ENCODE measurements at places on chromosomes 6 and 20.

- no peak for DNase-seq
- no peak within 1 kb of the TSS for H3K27ac ChIP-seq
- no peak within 1 kb of the TSS for H3K4me3 ChIP-seq
- H3K36me3 ChIP-seq, result no peaks in the 10 kb centered on the region
- H3K27me3 ChIP-seq, result no peaks in the 10 kb centered on the region
- no peaks in the 10 kb centered on the region for H3K4me1 ChIP-seq
Measured at GRCh38 chr6:28525496-28526039, at the start of gene GPX5. TSS of gene GPX5 (plus strand) at chr6:28525881. CDS start at chr6:28526014, 133 bp downstream.

- H3K4me1 ChIP-seq, result peaks cover 6% of the 10 kb centered on the region
- H3K4me3 ChIP-seq, result no peak overlapping the region
- DNase-seq, result no peak
- no peak overlapping the region for H3K27ac ChIP-seq
- H3K36me3 ChIP-seq, result peaks cover 56% of the 10 kb centered on the region
Measured at GRCh38 chr20:46073443-46073842, 16.3 kb downstream of the NCOA5 start.

GRCh38 chr6:146281651-146282362 is 252.9 kb downstream of the GRM1 start:
- H3K4me3 ChIP-seq, result no peak overlapping the region
- H3K27ac ChIP-seq, result no peak overlapping the region
- H3K36me3 ChIP-seq, result no peaks in the 10 kb centered on the region
- DNase-seq, result no peak
- H3K27me3 ChIP-seq, result no peaks in the 10 kb centered on the region

GRCh38 chr20:1894951-1895673 is at the start of gene SIRPA:
TSS of gene SIRPA (plus strand) at chr20:1895407. CDS start at chr20:1895448, 41 bp downstream.
- DNase-seq, result no peak
- no peaks in the 10 kb centered on the region for H3K36me3 ChIP-seq
- H3K4me1 ChIP-seq, result no peaks in the 10 kb centered on the region
- H3K27me3 ChIP-seq, result no peaks in the 10 kb centered on the region
- peak within 1 kb of the TSS; percentile 49 for H3K4me3 ChIP-seq

GRCh38 chr20:58133020-58133808 is 95.2 kb downstream of the ANKRD60 start:
- no peaks in the 10 kb centered on the region for H3K4me1 ChIP-seq
- no peaks in the 10 kb centered on the region for H3K36me3 ChIP-seq
- DNase-seq, result no peak
- H3K4me3 ChIP-seq, result no peak overlapping the region
- peak overlapping the region; percentile 76 for H3K27ac ChIP-seq

- no peaks in the 10 kb centered on the region for H3K36me3 ChIP-seq
- no peak for DNase-seq
- H3K27me3 ChIP-seq, result no peaks in the 10 kb centered on the region
- H3K4me3 ChIP-seq, result no peak overlapping the region
- H3K27ac ChIP-seq, result no peak overlapping the region
- peaks cover 6% of the 10 kb centered on the region for H3K4me1 ChIP-seq
Measured at GRCh38 chr6:79420054-79420453, 117.2 kb downstream of the LCA5 start.

DNA sequence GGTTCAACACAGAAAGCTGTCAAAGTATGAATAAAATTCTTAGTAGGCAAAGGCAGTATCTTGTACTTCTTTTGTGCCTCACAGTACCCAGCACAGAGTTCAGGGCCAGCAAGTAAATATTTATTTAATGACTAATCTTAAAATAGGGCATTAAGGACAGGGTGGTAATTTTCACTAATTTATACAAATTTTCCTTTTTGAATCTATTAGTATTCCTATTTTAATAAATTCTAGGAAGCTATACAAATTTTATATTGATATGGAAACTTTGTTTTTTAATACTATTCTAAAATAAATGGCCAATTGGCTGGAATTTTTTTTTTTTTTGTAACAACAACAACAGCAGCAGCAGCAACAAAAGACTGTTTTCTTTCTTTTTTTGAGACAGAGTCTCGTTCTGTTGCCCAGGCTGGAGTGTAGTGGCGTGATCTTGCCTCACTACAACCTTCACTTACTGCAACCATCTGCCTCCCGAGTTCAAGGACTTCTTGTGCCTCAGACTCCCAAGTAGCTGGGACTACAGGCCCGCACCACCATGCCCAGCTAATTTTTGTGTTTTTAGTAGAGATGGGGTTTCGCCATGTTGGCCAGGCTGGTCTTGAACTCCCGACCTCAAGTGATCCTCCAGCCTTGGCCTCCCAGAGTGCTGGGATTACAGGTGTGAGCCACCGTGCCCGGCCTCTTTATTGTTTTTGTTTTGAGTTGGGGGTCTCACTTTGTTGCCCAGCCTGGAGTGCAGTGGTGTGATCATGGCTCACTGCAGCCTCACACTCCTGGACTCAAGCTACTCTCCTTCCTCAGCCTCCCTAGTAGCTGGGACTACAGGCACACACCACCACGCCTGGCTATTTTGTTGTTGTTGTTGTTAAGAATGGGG is 85.2 kb downstream of the FKBP5 start:
- DNase-seq, result no peak
- H3K4me3 ChIP-seq, result no peak overlapping the region
- H3K27me3 ChIP-seq, result no peaks in the 10 kb centered on the region
- no peaks in the 10 kb centered on the region for H3K36me3 ChIP-seq

DNA sequence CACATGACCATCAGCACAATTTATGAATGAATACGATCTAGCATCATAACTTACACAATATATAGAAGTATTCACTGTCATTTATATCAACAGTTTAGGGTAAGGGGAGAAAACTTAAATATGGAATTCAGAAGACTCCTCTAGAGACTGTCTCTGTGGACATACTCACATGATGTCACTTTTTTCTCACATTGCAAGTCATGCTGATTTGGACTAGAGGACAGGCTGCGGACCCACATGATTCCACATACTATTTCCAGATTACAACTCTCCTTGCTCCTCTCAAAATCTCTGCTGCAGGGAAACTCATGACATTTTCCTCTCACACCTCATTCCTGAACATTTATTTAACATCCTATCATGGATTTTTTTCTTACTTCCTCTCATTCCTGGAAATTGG is 13.4 kb downstream of the CRISP1 start:
- H3K36me3 ChIP-seq, result no peaks in the 10 kb centered on the region
- no peaks in the 10 kb centered on the region for H3K27me3 ChIP-seq
- no peak for DNase-seq
- H3K27ac ChIP-seq, result no peak overlapping the region

DNA sequence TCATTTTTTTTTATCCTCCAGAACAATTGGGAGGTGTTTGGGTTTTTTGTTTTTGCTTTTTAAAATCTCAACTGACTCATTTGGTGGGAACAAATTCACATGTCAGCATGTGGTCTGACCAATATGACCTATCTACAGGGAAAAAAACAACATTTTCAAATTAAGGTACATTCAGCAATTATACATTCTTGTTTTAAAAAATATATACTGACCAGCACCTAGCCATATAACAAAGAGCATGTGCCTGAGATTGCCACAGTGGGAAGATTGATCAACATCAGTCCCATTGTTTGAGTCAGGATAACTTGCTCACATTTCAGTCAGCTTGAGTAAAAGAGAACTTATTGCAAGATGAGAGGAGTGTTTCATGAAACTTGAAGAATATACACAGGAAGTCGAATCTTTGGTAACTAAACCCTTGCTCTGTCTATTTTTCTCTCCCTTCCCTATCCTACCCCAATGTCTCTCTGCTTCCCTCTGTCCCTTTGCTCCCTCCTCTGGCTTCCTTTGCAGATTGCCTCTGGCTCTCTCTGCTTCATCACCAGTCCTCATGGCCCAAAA is 163.2 kb upstream of the TAB2 start:
- no peaks in the 10 kb centered on the region for H3K36me3 ChIP-seq
- H3K4me3 ChIP-seq, result no peak overlapping the region
- no peaks in the 10 kb centered on the region for H3K4me1 ChIP-seq
- H3K27me3 ChIP-seq, result no peaks in the 10 kb centered on the region
- H3K27ac ChIP-seq, result no peak overlapping the region

GRCh38 chr20:60341062-60341461 is 382.8 kb downstream of the CDH26 start:
- DNase-seq, result no peak
- H3K4me1 ChIP-seq, result no peaks in the 10 kb centered on the region
- no peaks in the 10 kb centered on the region for H3K36me3 ChIP-seq
- no peak overlapping the region for H3K27ac ChIP-seq
- no peaks in the 10 kb centered on the region for H3K27me3 ChIP-seq

GRCh38 chr6:97113170-97113569 is 169.8 kb downstream of the MMS22L start:
- no peaks in the 10 kb centered on the region for H3K27me3 ChIP-seq
- no peaks in the 10 kb centered on the region for H3K4me1 ChIP-seq
- DNase-seq, result no peak
- no peaks in the 10 kb centered on the region for H3K36me3 ChIP-seq

- H3K27ac ChIP-seq, result no peak overlapping the region
- H3K4me3 ChIP-seq, result no peak overlapping the region
- H3K36me3 ChIP-seq, result no peaks in the 10 kb centered on the region
- H3K27me3 ChIP-seq, result no peaks in the 10 kb centered on the region
Measured at GRCh38 chr6:35305117-35305516, 7.5 kb downstream of the DEF6 start.

DNA sequence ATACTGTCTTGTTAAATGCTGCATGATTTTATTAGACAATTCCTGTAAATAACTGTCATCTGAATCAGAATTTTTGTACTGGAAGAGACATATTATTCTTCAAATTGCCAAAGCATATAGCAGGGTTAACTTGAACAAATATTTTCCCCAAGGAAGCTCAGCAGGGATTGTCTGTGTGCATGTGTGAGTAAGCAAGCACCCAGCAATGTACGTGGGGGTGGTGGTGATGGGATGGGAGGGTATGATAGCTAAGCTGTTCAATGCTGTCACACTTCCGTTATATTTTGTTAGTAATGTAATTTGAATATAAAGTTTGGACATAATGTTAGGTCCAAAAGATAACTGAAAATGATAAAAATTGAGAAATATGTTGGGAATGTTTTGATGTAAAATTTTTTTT is 118.1 kb downstream of the MYB start:
- no peaks in the 10 kb centered on the region for H3K36me3 ChIP-seq
- no peaks in the 10 kb centered on the region for H3K27me3 ChIP-seq
- no peaks in the 10 kb centered on the region for H3K4me1 ChIP-seq

- H3K27ac ChIP-seq, result no peak overlapping the region
- no peaks in the 10 kb centered on the region for H3K36me3 ChIP-seq
- no peaks in the 10 kb centered on the region for H3K4me1 ChIP-seq
- H3K27me3 ChIP-seq, result no peaks in the 10 kb centered on the region
- no peak overlapping the region for H3K4me3 ChIP-seq
Measured at GRCh38 chr6:99362678-99363268, 13.3 kb upstream of the FAXC start.

DNA sequence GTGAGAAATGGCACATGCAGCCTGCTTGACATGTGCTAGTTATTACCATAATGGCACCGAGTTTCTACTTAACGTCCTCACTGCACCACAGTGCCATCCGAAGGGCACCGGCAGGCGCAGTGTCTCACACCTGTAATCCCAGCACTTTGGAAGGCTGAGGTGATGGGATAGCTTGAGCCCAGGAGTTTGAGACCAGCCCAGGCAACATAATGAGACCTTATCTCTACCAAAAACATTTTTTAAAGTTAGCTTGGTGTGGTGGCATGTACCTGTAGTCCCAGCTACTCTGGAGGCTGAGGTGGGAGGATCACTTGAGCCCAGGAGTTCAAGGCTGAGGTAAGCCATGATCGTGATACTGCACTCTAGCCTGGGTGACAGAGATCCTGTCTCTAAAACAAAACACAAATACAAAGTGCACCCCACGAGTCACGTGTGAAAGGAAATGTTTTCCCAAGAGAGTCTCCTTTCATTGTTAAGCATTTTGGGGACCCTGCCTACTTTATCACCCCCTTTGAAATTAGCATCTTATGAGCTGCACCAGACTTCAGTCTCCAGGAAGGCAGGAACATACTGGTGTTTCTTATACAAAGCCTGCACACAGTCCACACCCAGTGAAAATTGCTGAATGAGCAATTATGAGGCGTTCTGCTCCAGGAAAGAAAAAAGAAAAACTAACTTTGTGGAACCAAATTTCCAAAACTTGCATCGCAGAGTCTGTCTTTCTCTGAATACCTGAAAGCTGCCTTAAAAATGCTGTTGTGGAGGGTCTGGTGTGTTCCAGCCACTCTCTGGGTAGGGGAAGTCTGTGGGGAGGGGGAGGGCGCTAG is 47.1 kb upstream of the FOXQ1 start:
- no peaks in the 10 kb centered on the region for H3K4me1 ChIP-seq
- H3K27ac ChIP-seq, result no peak overlapping the region
- DNase-seq, result no peak
- no peaks in the 10 kb centered on the region for H3K36me3 ChIP-seq
- no peaks in the 10 kb centered on the region for H3K27me3 ChIP-seq

DNA sequence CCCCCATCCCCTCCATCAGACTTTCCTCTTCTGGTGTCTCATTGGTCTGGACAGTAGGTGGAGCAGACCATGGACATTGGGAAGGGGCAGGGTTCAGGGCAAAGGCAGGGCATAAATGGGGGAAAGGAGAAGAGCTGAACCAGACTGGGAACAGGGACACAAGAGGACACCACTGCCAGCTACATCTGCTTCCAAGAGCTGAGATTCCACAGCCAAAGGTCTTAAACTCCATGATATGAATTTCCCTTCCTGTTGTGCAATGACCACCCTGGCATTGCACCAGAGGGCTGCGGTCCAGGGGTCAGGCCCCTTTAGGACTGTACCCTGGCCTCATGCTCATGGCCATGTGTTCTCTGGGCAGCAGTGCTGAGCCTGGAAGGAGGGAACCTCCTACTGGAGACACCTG is 137.9 kb downstream of the MAFB start:
- H3K27me3 ChIP-seq, result no peaks in the 10 kb centered on the region
- peak; percentile 48 for DNase-seq
- no peak overlapping the region for H3K27ac ChIP-seq
- H3K4me3 ChIP-seq, result no peak overlapping the region
- H3K36me3 ChIP-seq, result no peaks in the 10 kb centered on the region
- H3K4me1 ChIP-seq, result no peaks in the 10 kb centered on the region

DNA sequence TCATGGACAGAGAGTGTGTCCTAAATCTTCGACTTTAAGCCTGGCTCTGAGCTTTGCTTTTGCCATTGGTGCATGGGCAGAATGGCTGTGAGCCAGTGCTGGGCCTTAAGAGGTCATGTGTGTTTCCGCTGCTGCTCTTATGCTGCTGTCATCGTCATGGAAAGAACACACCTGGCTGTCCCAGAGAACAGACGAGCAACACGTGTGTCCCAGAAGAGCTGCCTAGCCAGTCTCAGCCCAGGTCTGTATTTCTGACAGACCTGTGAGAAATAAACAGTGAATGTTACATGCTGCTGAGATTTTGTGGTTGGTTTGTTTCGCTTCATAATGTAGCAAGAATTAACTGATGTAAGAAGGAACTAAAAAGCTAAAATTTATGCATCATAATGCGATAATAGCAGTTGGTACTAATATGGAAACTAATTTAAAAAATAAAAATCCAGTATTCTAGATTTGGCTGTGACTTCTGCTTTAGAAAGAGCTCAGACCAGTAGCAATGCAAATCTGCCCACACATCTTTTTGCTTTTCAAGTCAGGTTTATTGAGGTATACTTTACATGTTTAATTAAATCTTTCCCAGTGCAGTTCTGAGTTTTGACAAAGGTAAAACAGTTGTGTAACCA is 11.5 kb upstream of the SCP2D1 start:
- H3K36me3 ChIP-seq, result no peaks in the 10 kb centered on the region
- no peak overlapping the region for H3K27ac ChIP-seq
- H3K27me3 ChIP-seq, result no peaks in the 10 kb centered on the region
